ENCODE measurements at places on chromosomes 6 and 20.

DNA sequence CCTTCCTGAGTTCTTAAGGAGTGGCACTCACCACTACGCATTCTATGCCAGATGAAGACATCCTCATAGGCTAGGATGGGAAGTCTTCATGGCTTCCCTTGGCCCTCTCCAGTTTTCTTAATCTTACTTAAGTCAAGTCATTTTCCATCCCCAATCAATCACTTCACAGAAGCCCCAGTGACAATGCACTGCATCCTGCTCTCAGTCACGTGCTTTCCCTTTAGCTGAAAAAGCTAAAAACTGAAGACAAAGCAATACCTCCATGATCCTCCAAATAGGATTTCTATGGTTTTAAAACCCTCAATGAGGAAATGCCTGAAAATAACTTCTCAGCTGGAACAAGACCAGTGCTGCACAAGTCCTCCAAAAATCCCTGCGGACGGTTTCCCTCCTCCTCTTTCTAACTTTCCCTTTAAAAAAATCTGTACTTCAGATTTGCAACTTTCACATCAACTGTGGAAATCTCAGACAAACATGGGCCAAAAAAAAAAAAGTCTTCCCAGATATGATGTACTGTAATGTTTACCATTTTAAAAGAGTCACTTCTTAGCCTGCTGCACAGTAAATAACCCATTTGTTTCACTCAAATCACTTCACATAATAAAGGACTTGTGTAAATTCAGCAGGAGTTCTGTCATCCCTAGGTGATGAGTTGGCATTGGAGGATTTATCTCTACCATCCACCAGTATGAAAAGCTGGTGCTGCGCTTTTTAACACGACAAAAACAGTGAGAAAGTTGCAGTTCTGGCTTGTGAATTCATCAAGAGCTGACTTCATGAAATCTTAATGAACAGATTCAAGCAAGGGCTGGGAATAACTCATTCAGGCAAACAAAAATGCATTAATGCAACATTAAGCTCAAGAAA lies 590.0 kb upstream of the NOX3 start:
- DNase-seq = no peak

GRCh38 chr6:120608826-120609225 lies 725.5 kb downstream of the TBC1D32 start:
- no peak for DNase-seq

DNA sequence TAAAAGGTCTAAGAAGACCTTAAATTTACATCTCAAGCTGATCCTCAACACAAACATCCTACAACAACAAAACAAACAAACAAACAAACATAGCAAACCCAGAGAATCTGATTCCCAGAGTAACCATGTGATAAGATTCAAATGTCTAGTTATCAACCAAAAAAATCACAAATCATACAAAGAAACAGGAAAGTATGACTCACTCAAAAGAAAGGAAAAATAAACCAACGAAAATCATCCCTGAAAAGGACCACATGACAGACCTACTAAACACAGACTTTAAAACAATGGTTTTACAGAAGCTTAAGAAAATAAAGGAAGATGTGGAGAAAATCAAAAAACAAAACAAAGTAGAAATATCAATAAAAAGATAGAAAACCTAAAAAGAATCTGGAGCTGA lies 18.1 kb downstream of the VNN1 start:
- no peak for DNase-seq

DNA sequence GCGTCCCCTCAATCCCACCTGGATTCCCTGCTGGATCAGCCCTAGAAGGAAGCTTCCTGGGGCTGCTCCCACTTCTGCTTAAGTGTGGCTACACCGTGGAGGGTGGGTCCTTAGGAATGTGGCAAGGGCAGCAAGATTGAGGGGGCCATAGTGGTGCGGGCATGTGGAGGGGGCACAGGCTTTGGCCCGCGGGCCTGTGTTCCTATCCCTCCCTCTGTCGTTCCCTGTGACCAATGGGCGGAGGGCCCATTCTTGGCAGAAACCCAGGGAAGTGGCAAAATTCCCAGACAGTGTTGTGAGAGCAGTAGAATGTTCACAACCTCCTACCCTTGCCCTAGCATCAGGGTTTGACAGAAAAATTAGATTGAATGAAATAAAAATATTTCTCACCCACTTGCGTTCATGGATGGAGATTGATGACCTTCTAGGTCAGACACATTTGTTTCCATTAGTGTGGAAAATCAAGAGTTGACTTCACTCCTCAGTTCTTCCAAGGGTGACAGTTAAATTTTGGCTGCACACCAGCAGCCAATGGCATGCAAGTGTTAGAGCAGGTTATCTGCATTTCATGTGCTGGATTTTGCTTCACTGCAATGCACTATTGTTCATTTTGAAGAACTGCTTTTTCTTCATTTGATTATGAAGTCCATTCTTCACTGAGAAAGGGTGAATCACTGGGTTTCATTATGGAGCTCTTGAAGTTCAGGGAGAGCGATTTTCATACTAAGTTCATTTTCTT lies 49.3 kb upstream of the AHI1 start:
- no peak for DNase-seq

GRCh38 chr20:34475979-34476736 lies 40.1 kb upstream of the DYNLRB1 start:
- peak; percentile 36 for DNase-seq

DNA sequence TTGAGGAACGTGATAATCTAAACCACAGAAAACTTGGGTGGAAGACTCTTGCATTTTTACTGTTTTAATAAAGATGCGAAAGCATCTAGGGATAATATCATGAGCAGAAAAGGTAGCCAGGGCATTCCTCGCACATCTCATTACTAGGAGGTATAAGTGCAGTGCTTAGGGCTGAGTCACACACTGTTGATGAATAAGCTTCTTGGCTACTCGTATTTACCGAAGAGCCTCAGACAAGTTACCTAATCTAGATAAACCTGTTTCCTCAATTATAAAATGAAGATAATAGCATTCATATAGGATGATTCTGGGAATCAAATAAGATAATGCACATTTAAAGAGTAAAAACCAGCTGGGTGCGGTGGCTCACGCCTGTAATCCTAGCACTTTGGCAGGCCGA lies 780 bp upstream of the KIAA0319 start:
- DNase-seq = no peak

GRCh38 chr20:33676652-33677645 lies 2.7 kb upstream of the NECAB3 start:
- DNase-seq = no peak

DNA sequence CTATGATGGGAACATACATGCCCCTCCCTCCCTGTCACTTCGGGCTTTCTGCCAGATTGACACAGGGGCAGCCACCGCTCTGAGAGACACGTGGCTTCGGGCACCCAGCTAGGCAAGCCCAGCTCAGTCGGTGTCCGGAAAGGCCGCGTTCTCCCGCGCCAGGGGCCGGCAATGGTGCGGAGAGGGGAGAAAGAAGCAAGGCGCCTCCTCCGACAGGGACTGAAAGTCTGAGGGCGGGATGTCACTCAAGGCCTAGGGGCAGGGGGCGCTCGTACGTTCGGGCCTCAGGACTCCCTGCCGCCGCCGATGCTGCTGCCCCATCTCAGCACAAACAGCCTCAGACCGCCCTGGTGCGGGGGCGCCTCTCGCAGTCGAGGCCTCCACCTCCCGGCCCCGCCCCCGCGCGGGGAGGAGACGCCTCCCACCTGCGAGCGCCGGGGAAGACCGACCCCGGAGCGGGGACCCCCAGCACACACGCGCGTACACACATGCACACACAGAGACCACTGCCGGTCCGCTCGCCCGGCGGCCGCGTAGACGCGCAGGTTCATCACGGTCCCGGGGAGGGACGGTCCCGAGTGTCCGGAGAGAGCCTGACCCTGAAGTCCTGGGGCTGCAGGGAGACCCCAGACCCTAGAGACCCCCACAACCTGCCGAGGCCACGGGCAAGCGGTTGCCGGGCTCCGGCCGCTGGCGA lies 1.9 kb downstream of the GRM4 start:
- peak; percentile 60 for DNase-seq

GRCh38 chr6:134630508-134631121 lies 312.7 kb upstream of the SGK1 start:
- no peak for DNase-seq

Data from HuH-7.5 (cell line).